Stimulated activated CD4-positive, alpha-beta T cell treated with anti-CD3 and anti-CD28 coated beads, Interleukin-1b, Interleukin-23, amount 100 ng/mL, for 48 hours (primary cell): ENCODE measurements at places on chromosomes 1 and 21.

- DNase-seq, result no peak
Observed at GRCh38 chr1:104291156-104291555, 541.5 kb downstream of the AMY1C start.

DNA sequence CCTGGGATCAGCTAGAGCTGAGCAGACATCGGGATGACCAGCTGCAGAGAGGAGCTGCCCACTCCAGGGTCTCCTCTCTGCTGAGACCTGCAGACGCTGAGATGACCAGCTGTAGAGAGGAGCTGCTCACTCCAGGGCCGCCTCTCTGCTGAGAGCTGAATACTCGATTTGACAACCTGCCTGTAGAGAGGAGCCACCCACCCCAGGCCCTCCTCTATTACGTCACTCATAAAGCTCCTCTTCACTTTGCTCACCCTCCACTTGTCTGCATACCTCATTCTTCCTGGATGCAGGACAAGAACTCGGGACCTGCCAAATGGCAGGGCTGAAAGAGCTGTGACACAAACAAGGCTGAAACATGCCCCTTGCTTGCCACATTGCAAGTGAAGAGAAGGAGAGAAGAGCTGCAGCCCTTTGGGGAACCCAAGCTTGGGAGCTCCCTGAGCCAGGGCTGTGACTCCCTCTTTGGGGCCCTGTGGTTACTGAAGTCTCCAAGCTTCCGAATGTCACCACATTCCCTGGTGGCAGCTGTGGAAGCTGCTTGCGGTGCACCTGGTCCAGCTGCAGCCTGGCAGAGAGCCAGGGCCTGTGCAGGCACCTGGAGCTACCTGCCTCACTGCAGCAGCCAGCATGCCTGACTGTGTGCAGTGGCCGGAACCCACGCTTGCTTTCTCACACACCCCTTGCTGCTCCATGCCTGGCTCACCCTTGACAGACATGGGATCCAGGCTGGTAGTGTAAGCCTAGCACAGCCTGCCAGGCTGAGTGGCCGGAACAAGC lies 59.6 kb downstream of the CC2D1B start:
- no peak for DNase-seq

- peak; percentile 58 for DNase-seq
Observed at GRCh38 chr1:54081306-54082270, 28.2 kb downstream of the TCEANC2 start.

DNA sequence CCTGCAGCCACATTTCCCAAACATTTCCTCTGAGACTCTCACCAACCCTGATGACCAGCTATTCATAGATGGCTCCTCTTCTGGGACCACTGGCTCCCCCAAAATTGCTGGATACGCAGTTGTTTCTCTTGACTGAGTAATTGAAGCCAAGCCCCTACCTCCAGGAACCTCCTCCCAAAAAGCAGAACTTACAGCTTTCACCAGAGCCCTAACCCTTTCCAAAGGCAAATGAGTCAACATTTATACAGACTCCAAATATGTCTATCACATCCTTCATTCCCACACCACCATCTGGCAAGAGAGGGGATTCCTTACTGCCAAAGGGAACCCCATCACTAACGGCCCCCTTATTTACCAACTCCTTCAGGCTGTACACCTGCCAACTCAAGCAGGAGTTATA lies 20.3 kb upstream of the CA6 start:
- DNase-seq, result no peak

DNA sequence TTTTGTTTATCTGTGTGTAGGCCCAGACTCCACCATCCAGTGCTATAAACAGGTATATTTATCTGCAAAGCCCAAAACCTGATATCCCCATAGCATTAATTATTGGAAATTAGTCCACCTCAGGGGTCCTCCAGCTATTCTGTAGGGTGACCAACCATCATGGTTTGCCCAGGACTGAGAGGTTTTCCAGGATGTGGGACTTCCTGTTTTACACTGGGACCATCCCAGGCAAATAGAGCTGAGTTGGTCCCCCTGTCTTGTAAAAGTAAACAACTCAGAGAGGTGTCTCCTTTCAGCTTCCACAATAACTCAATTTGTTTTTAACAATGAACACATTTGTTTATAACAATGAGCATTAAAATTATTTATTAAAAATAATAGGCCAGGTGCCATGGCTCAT lies 7.8 kb upstream of the CELA2B start:
- DNase-seq, result no peak

- no peak for DNase-seq
Observed at GRCh38 chr1:83130886-83131691, 867.8 kb downstream of the TTLL7 start.

DNA sequence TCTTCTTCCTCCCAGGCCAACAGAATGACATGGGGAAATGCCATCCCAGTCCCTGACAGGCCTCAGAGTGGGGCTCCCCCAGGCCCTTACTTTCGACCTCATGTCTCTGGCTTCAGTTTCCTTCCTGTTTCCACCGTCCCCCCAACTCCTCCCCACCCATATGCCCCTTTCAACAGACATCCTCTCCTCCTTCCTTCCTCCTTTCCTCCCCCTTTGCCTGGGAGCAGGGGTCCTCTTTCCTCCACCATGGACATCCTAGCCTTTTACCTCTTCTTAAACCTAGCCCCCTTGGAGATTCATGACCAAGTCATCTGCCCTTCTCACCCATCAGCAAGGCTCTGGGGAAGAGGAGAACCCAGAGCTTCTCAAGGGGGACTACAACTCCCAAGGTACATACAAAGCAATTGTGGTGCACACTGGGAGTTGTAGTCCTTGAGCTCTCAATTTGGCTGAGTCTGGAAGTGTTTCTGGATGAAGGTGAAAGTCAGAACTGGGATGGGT lies 4.0 kb downstream of the ZBTB7B start:
- no peak for DNase-seq

GRCh38 chr1:235679644-235680043 lies 30.1 kb upstream of the GNG4 start:
- DNase-seq, result no peak

DNA sequence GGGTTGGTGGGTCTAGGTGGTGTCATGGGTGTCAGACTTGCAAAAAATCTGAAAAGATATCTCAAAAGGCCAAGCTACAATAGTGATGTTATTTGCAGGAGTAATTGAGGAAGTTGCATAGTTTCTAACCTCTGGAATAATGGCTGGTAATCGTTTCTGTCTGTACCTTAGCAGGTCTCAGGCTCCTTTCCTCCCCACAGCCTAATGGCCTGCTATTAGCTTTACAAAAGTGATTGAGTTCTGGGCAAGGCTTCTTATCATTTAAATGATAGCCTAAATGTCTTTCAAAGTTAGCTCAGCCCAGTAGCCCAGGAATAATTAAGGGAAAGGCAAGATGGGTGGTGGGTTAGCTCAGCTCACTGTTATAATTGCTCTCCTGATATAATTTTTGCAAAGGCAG lies 37.7 kb upstream of the IGSF5 start:
- no peak for DNase-seq

GRCh38 chr1:10242811-10243210 lies 32.4 kb downstream of the KIF1B start:
- no peak for DNase-seq

- no peak for DNase-seq
Observed at GRCh38 chr1:167430849-167431242, 87.5 kb downstream of the CD247 start.

DNA sequence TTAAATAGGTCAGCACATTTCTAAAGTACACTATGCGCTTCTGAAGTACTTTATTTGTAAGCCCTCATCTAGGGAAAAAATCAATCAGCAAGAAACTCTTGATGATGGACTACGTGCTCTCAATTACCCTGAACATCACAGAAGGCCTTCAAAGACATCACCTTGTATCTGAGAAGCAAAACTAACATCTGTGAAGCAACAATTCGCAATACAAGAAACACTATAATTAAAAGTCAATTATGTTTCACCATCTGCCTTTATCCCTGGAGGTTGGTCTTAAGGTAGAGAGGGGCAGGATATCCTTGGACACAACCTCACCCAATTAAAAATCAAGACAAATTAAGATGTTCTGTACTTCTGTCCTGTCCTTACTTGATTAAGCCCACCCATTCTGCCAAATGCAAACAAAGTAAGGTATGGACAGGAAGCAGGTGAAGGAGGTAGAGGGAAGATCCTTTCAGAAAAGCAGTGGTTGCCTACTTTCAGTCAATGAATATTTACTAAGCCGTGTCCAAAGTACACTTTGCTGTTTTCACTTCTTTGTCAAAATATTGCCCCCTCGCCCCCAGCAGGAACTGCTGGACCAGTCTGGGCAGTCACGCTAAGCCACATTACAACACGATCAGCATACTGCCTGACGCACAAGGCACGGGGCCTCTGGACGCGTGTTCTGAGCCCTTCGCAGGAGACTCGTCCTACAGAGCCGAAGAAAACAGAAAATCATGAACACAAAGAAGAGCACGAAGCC lies 887 bp downstream of the SLC19A2 start:
- DNase-seq, result peak; percentile 21
